ENCODE measurements at places on chromosomes 1 and 21.

GRCh38 chr1:54425152-54425584 is 19.0 kb upstream of the SSBP3 start:
- no peak for DNase-seq

DNA sequence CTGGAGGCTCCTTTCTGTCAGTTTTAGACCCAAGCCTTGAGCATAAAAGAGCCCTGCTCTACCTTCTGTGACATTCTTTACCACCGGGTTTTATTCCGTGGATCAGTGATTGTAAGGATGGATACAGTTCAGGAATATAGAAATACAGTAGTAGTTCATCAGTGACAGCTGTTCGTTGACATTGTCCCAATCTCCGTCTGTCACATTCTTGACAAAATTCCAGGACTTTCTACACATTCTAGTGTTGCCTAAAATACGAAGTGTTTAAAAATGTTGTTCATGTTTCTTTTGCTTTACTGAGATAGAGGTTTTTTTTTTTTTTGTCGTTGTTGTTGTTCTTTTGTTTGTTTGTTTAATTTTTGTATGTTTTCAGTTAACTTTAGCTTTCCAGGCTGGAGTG is 29.9 kb downstream of the MAP10 start:
- no peak for DNase-seq

GRCh38 chr1:4837031-4837600 is 182.7 kb downstream of the AJAP1 start:
- no peak for DNase-seq

GRCh38 chr1:75908717-75909152 is 23.5 kb downstream of the ASB17 start:
- DNase-seq = no peak

DNA sequence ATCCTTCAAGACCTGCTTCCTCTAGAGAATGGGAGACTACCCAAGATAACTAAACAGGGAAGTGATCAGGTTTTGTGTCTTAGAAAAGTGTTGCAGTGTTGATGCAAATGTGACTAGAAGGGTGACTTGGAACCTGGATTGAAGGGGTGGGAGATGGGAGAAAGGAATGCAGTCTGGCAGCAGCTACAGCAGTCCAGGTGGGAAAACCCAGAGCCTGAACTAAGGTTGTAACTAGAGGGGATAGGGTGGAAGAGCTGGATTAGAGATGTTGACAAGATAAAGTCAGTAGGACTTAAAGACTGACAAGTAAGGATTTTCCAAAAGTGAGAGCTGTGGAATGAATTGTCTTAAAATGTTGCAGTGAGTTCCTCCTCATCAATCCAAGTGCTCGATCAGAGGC is 7.1 kb upstream of the SHISA4 start:
- DNase-seq = no peak

GRCh38 chr1:183842795-183843144 is 37.9 kb downstream of the RGL1 start:
- DNase-seq = no peak

- no peak for DNase-seq
Measured at GRCh38 chr1:195965475-195965874, 642.8 kb downstream of the KCNT2 start.

DNA sequence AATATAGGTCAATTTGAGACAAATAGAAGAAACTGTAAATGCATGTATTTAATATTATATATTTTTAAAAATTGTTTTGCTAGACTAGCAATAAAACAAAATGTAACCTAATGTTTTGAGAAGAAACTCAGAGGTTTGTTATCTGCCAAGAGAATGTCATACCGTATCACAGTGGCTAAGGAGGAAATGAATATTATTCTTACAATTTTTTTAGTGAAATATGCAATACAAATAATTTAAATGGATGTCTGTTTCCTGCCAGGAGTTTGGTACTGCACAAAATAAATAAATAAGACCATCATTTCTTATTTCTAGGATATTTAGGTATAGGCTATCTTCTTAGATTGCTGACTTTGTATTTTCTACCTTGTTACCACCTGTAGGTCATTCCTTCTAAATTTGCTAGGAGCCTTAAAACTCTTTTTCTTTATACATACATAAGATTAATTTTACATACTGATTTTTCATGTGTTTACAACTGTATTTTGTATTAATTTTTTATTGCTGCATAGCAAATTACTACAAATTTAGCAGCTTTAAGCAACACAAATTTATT is 113.6 kb downstream of the NEK7 start:
- no peak for DNase-seq

GRCh38 chr1:178725466-178726086 is 532 bp downstream of the RALGPS2 start:
- no peak for DNase-seq

- DNase-seq = no peak
Measured at GRCh38 chr1:107524301-107524700, 383.5 kb downstream of the NTNG1 start.

- DNase-seq = no peak
Measured at GRCh38 chr1:24503870-24504523, 1.4 kb downstream of the RCAN3 start.

DNA sequence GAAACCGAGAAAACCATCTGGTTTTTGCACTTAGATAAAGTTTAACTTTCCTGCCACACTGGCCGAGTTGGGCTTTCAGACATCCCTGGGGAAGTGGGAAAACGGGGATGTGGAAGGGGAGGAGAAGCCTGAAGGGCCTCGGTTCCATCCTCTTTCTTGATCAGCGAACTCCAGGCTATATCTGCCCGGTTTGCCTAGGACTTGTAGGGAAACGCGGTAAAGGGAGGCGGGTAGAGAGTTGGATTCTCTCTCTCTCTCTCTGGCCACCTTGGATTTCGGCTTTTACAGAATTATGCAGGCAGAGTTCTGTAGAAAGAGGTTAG is 4.6 kb upstream of the LHX8 start:
- DNase-seq = no peak

- DNase-seq = no peak
Measured at GRCh38 chr1:42429603-42430002, 26.2 kb downstream of the ZMYND12 start.

DNA sequence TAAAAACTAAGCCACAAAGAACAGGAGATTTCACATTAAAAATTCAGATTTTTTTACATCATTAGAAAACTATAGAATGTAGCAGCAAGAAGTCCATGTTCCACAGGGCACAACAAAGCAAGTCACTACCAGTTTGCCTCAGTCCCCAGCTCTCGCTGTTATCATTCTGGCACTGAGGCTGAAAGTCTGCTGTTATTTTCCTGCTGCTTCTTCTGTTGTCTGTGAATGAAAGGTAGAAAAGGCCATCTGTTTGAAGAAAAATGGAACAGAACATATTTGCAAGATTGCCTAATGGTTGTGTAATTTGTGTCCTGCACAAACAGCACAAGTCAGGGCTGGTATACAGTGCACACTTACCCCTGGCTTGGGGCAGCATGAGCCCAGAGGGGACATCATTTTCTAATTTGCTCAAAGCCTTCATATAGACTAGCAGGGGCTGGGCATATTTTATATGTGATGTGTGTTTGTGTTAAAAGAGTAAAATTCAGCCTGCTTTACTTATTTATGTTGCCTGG is 105.6 kb upstream of the COG2 start:
- DNase-seq = no peak

GRCh38 chr1:7387053-7387927 is 383.8 kb upstream of the VAMP3 start:
- no peak for DNase-seq

DNA sequence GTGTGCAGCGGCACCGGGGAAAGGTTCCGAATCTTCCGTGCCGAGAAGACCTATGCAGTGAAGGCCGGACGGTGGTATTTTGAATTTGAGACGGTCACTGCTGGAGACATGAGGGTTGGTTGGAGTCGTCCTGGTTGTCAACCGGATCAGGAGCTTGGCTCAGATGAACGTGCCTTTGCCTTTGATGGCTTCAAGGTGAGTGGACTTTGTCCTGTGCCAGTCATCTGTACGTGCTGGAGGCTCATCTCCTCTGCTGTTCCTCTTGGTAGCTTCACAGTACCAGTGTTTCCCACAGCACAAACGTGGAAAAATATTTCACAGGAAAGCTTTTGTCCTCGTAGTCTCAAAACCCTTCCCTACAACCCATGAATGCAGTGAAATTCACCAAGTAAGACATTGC is 324.1 kb downstream of the ZP4 start:
- no peak for DNase-seq

GRCh38 chr1:156582388-156583017 is 3.0 kb downstream of the TTC24 start:
- DNase-seq = no peak

DNA sequence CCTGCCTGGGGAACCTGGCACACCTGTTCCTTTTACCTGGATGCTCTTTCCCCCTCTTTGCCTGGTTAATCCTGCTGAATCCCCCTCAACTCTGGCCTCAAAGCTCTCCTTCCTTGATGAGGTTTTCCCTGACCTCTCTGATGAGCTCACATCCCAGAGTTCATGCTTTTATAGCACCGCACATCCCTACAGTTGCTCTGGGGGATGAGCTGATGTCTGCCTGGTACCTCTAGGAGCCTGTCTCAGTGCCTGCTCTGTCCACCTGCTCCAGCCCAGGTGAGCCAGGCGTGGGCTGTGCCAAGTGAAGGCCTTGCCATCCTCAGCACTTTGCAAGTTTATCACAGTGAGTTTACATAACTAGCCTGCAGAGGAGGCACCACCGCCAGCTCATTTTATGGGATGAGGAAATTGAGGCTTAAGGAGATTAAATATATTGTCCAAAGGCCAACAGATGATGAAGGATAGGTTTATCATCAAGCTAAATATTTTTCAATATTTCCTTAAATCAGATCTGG is 58.6 kb upstream of the TMPRSS2 start:
- no peak for DNase-seq
